Osteoblast (primary cell): ENCODE measurements at places on chromosomes 5 and 9.
A peak's percentile ranks its signal among the peaks of the same experiment; 100 is the strongest.

DNA sequence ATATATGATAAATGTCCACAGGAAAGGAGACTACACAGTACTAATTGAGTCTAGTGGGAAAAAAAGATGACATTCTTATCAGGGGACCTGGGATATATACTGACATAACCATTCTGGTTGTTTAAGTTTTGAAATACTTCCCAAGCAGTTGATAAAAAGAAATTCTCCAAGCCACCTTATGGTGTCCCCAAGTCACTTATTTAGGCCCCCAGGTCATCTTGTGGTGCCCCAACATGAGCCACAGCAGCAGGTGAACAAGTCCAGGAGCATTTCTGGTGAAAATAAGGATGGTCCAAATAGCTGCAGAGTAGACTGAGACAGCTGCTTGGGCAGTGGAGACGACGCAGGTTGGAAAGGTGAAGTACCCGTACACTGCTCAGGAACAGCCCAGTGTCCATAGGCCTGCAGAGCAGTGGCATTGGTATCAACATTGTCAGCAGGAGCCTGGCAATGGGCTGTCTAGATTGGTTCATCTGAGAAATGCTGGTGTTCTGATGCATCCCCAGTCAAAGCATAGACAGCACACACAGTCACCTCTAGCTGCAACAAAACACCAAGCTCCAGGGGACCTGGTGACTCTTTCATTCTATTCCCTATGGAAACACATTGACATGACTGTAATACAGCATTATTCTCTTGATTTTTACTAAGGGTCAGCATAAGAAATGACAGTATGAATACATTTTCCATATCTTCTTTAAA is 430.6 kb downstream of the NR2F1-AS1 start:
- peak; percentile 73 for DNase-seq

GRCh38 chr9:75935591-75935990 is 45.1 kb downstream of the PCSK5 start:
- DNase-seq: no peak

DNA sequence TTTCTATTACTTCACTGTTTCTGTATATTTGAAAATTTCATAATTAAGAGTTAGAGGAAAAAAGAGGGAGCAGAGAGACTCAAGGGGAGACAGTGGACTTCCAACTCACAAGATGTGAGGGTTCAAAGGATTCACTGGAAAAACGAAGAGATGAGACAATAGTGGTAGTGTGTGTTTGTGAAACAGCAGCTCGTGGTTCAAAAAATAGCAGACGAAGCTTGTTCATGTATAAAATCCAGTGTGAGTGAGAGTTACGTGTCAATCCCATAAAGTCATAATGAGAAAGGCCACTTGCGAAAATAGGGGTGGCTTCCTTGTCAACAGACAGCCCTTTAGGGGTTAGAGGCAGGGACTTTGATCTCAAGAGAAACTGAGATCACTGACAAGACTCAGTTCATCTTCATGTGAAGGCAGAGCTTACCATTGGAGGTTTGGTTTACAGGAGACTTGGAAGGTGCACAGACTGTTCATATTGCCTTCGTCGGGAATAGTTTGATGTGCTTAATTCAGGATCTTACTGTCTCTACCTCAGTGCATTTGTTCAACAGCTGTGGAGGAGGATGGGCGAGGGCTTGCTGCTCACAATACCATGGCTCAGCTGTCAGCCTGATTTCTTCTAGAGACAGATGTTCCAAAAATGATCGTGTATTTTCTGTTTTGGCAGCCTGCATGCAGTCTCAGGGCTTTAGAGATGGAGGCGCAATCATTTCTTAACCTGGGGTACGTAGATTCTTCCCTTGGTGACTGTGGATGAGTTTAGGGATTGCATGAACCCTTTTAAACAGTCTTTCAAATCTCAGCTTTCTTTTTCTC is 105.7 kb upstream of the KLF9 start:
- DNase-seq: no peak

DNA sequence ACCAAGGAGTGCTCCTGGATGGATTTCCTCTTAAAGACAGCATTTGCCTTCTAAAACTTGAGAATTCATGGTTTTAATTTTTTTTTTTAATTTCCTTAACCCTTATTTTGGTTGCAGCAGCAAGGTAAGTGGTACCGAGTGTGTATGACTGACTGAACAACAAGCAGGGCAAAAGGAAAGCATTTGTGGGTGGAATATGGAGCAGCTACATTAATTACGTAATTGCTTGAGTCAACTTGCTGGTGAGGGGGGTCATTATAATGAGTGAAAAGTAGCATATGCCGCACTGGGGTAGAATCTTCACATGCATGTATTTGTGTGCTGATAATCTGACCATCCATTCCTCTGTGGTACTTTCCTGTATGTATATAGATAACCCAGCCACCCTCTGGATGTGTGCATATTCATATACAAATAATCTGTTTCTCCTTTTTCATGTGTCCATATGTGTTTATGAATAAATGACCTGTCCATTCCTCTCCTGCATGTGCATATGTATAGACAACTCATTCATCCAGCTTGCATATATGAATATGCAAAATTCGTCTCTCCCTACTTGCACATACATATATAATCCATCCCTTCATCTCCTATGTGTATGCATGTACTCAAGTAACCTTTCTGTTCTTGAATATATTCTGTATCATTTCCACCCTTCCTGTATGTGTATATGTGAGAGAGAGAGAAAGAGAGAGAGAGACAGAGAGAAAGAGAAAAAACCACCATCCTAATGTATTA is 147.5 kb upstream of the RUSC2 start:
- no peak for DNase-seq

- peak; percentile 65 for DNase-seq
Observed at GRCh38 chr5:126477294-126478117, 54.3 kb downstream of the GRAMD2B start.

- DNase-seq: no peak
Observed at GRCh38 chr5:173973616-173973969, 15.4 kb upstream of the C5orf47 start.
